ENCODE measurements at places on chromosomes 2 and 18.

DNA sequence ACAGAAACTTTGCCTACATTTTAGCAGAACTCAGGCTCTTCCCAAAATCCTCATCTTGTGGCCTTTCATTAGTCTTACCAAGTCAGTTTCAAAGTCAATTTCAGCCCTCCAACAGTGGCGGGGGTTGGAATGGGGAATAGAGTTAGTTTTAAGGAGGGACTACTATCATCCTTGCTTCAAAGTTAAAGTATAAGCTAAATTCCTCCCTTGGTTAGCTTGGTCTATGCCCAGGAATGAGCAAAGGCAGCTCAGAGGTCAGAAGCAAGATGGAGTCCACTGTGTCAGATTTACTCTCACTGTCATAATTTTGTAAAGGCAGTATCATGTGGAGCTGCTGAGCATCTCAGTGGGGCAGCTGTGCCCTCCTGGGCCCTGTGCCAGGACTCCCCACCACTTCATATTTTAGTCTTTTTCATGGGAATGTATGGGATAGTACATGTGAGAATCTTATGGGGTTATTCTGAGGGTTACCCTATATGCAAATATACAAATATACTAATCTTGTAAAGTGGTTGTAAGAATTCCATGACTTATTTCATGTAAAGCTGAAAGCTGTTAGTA lies 145.2 kb upstream of the MMADHC start:
- DNase-seq = no peak

DNA sequence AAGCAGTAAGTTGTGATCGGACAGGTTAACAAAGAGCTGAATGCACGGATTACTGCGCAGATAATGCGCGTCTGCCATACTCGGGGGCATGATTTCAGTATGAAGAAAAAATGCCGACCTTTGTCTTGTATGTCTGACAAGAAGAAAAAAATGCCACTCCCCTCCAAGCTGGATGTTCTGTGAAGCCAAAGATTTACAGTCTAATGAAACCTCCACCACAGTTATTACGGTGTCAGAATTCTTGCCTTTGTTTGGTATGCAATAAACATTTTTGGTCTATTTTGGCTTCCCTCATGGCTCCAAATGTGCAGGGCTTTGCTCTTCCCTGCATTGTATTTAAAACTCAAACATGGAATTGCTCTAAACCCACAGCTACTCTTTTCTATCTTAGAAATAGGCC lies 72.2 kb upstream of the THUMPD2 start:
- no peak for DNase-seq

DNA sequence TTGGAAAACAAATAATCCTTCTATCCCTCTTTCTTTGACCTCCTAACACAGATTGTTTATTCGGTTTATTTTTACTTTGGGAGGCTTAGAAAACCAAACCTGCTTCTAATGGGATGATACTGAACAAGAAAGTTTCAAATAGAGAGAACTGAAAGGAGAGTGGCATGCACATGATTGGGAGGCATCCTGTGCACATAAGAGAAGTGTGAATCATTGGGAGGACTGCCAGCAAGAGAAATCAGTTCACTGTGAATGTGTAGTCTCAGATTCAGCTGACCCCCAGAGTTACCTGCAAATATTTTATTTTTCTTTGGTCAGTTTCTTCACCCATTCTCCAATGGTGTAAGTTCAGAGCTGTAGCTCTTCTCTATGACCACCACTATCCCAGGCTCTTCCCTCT lies 1363.2 kb upstream of the ACVR2A start:
- peak; percentile 79 for DNase-seq

DNA sequence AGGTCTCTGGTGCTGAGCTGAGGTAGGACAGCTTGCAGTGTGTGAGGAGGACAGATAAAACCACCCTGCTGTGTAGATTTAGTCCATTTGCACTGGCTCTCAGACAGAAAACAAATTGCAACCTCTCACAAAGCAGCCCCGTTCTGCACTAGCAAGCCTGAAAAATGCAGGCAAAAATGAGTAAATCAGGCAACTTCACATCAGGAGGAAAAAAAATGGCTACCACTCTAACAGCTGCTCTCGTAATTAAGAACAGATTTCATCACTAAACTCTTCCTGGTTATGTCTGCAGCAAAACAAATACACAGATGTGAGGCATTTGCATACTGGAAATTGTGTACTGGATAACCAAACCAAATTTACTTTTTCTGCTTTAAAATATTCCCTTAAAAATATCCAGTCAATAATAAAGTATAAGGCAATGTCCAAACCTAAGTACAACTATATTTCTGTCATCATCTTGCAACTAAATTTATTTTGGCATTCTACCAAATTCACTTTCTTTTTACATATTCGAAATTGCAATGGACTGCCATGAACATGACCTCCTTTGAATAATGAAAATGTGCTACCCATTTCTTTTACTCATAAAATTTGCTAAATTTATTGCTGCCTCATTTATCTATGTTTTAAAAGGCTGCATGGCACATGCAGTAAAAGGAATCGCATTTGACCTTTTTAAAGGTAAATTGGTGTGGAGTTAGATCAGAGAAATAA lies 157.4 kb downstream of the AFF3 start:
- DNase-seq = peak; percentile 22
